ENCODE measurements at places on chromosomes 5 and 9.

- no peak for DNase-seq
Measured at GRCh38 chr9:106956971-106957370, 94.0 kb downstream of the ZNF462 start.

DNA sequence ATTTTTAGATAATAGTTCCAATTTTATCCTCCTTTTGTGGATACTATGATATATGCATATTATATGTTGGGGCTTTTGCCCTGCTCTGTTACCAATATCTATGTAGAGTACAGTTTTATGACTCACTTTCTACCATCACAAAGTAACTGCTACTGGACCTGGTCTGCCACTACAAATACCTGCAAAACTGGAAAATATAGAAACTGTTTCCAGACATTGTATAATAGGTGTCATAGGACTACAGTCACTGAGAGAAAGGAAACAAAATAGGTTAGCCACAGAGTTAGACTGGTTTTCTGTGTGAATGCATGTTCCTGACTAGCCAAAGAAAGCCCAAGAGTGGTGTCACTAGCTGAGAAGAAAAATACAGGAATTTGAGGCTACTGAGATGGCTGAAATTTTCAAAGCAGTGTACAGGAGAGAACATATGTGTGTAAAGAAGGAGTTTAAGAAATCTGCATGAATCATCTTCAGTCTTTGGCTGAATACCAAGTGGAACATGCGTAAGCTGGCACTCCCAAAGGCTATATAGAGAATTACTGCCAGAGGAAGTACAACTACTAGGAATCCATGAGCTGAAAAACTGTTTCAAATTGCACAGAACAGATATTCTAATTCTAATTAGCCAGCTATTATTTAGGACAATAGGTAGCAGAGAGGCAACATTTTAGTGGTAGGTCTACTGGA, 29.0 kb upstream of the FAM174A start:
- DNase-seq = no peak

GRCh38 chr5:44183753-44184152, 205.5 kb downstream of the FGF10 start:
- DNase-seq = no peak

DNA sequence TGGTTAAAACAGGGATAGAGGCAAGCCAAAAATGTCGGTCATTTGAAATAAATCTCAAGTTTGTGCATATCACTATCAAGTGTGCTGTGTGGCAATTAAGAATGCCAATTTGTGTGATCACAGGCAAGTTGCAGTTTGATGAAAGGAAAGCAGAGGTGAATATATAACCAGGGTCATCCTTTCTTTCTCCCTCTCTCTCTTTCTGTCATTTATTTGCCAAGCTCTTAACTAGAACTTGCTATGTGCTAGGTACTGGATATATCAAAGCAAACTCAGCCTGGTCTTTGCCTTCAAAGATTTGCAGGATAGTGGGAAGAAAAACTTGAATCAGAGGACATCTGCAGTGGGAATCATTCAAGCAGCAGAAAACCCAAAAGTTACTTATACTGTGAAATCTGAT, 22.0 kb downstream of the PDCD1LG2 start:
- no peak for DNase-seq

DNA sequence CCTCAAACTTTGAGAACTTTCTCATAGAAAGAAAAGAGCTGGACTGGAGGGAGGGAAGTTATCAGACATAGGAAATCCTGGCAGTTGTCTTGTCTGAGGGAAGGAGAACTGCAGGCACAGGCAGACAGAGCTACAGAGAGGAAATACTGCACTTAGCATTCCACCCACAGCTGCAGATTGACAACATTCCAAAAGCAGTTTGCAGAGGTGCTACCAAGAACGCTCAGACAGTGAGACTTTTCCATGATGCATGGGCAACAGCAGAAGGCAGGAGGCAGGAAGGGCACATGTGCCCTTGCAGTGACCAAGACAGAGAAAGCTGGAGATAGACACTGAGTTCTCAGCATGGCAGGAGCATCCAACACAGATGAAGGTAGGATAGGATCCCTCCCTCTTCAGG, 327.5 kb upstream of the ZNF462 start:
- DNase-seq = no peak

GRCh38 chr5:154945695-154946301, 4.9 kb downstream of the MRPL22 start:
- no peak for DNase-seq

DNA sequence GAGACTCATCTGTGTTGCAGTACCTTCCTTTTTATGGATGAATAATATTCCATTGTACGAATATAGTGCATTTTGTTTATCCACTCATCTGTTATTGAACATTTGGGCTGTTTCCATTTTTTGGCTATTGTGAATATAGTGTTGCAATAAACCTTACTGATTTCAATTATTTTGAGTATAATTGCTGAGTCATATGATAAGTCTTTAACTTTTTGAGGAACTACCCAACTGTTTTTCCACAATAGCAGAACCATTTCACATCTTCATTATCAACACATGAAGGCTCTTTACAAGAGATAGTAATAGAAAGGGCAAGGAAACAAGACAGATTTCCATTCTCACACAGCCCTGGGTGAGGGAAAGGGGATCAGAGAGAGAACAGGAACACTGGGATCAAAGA, 329.2 kb downstream of the RAB3C start:
- DNase-seq = no peak

DNA sequence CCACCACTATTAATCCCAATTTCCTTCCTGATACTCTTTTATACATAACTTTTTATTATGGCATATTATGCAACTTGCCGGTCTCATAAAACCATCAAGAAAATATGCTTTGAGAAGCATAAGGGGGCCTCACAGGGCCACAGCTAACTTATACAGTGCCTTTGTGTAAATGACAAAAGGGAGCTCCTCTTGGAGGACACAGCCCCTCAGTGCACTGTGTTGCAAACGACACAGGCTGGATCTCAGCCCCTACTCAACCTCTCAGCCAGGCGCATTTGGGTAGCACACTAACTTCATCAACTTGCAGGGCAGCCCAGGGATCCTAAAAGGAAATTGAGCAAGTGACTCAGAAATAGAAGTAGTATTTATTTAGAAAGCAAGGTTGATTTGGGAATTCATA, 35.4 kb downstream of the RIGI start:
- no peak for DNase-seq

All from stimulated activated CD8-positive, alpha-beta memory T cell treated with anti-CD3 and anti-CD28 coated beads, Interleukin-4, amount 100 ng/mL, for 1 hour (primary cell).